ENCODE measurements at places on chromosomes 2 and 18.
A peak's percentile ranks its signal among the peaks of the same experiment; 100 is the strongest.

GRCh38 chr18:70397259-70397925, 108.5 kb downstream of the SOCS6 start:
- ATAC-seq: peak; percentile 47

- no peak for ATAC-seq
Observed at GRCh38 chr18:31776093-31776492, 15.4 kb upstream of the SLC25A52 start.

DNA sequence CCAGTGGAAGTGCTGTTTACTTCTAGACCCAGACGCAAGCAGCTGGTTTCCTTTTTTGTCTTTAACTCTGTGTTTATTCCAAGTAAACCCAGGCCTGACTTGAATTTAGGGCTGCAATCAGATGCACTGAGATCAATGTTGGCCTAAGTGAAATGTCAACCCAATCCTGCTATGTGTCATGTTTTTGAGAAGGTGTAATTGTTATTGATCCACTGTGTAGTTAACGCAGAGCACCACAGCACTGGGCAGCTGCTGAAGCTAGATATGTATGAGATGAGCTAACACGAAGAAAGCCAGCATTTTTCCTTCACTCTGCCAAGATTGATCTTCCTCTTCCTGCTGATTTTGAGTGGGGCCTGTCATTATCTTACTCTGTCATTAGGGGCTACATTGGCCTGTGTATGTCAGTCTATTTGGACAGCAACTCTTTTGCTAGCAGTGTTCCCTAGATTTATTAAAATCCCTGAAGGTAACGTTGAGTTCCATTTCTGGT, 18.9 kb upstream of the DLX1 start:
- no peak for ATAC-seq

GRCh38 chr18:61882296-61883004, 10.4 kb downstream of the RNF152 start:
- peak; percentile 83 for ATAC-seq

DNA sequence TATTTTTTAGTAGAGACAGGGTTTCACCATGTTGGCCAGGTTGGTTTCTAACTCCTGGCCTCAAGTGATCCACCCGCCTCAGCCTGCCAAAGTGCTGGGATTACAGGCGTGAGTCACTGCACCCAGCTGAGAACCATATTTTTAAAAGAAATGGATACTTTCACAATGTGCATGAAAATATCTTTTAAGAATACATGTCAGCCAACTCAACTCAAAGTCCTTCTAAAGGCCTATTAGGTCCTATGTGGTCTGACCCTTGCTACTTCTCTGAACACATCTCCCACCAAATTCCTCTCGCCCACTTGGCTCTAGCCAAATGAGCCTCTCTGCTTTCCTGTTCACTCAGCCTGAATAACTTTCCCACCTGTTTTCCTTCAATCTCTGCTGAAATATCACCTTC, 119.6 kb downstream of the MTX2 start:
- ATAC-seq: no peak

- no peak for ATAC-seq
Observed at GRCh38 chr18:45733535-45733934, 9.6 kb downstream of the SLC14A1 start.

- no peak for ATAC-seq
Observed at GRCh38 chr2:20994130-20994529, 49.7 kb downstream of the APOB start.

DNA sequence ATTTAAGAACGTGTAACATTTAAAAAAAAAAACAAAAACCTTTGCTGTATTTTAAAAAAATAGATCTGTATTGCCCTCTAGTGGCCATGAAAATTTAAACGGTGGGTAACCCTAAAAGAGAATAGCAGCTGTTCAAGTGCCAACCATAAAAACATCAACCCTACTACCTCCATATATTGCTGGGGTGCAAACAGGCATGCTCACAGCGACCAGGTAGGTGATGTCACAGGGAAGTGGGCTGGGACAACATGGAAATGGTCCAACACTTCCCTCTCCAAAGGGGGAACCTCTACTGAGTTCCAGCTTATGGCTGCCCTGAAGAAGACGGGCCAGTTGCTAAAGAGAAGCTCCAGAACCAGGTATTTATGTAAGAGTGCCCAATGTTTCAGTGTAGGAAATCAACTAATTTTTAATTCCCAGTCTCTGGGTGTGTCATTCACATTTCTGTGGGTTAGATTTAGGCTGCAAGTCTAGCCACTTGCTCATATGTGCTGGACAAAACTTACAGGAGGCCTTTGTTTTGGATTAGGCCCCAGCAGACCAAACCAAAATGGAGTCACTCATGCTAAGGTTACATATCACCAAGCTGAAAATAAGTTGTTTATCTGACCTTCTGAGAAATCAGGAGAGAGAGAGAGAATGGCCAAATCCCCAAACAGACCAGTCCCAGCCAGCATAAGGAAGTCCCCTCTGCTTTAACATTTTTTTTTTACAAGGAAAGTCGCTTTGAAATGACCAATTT, 54.5 kb downstream of the SKA1 start:
- ATAC-seq: peak; percentile 40

GRCh38 chr2:224062481-224063297, 23.6 kb upstream of the SERPINE2 start:
- no peak for ATAC-seq

- no peak for ATAC-seq
Observed at GRCh38 chr2:7665880-7666279, 748.7 kb downstream of the RNF144A start.

- no peak for ATAC-seq
Observed at GRCh38 chr2:76413436-76413835, 702.7 kb upstream of the GCFC2 start.

- ATAC-seq: no peak
Observed at GRCh38 chr2:105617631-105618350, 126.9 kb upstream of the NCK2 start.

- ATAC-seq: no peak
Observed at GRCh38 chr2:21930226-21930625, 806.5 kb downstream of the TDRD15 start.

GRCh38 chr18:58438161-58438957, 190.5 kb downstream of the ALPK2 start:
- ATAC-seq: no peak

DNA sequence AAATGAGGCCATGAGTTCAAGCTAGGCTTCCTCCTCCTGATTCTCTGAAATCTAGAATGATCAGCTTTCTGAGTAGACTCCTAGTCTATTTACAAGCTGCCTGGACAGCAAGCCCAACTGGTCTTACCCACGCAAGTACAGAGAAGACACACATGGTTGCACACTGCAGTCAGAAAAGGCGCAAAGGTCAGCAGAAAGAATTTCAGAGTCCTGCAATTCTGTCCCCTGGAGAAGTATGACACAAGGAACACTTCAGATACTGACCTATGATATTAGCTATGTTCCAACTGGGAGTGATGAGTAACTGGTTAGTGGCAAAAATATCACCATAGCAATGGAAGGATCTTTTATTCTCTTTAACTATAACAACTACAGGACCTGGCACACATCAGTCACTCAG, 336.1 kb upstream of the PKDCC start:
- no peak for ATAC-seq

DNA sequence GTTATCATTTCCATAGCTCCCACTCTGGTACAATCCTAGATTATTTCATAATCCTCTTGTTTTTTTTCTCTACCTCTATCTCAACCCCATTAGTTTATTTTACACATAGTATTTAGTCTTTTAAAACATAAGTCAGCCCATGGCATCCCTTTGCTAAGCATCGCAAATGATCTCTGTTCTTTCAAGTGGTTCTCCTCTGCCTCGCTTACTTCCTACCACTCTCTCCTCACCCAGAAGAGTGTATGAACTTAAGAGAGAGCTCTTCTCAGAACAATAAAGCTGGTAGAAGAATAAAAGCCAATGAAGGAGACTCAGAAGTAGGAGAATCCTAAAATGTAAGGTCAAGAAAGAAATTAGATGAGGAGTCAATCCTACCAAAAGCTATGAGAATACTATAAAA, 12.2 kb upstream of the ITPRID2 start:
- no peak for ATAC-seq

DNA sequence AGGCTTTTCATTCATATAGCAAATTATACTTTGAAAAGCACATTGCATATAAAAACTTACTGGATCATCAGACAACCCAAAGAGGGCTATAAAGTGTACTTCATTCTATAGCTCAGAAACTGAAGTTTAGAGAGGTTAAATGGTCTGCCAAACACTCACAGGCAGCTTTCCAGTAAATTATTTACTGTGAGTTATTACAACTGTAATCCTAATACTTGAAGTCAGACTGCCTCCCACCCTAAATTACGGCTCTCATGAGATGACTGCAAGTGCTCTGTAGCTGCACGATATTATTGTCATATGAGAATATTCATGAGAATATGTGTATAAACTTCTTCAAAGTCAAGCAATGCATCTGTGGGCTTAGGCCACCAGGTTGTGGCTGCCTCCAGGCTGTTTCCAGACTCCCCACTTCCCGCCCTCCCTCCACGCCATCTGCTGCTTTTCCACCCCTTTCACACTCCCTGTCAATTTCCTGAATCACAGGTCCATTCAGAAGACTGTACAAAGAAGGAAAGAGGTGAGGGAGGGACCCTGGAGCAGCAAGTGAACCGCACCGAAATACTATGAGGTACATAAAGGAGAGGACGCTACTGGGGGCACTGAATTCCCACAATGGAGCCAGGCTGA, 111.1 kb upstream of the SPOPL start:
- ATAC-seq: no peak

- ATAC-seq: no peak
Observed at GRCh38 chr2:204920776-204921175, 375.5 kb downstream of the PARD3B start.

DNA sequence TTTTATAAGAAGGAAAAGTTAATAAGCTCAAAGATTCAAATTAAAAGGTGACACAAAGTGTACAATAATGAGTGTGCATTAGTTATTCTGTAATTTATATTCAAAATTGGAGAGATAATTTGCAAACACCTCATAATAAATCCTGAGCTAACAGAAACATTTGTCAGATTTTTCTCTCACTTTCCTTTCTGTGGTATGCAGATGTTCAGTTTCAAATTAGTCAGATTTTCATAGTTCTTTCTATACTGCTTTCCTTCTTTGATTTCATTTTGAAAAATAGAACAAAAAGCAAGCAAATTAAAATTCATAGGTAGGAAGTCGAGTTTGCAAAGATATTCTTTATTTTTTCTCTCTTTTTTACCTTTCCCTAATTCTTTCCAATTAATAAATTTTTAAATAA, 1420.1 kb upstream of the NXPH2 start:
- ATAC-seq: no peak

GRCh38 chr2:109474319-109474825, 139.4 kb downstream of the SEPTIN10 start:
- no peak for ATAC-seq

GRCh38 chr18:24868760-24869237, 408.4 kb downstream of the HRH4 start:
- no peak for ATAC-seq

DNA sequence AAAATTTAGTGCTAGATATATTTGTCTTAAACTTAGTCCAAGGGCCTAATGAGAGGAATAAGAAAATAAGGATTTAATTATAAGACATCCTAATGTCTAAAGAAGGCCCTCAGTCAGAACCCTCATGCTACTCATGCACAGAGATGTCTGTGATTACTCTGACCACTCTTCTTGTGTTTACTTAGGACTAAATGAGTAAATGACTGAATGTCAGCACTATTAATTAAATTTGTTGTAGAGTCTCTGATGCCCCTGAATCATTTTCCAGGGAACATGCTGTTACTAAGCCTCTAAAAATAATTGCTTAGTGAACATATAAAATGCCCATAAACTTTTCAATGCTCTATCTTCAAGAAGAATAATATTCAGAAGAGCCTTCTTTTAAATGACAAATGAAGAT, 32.4 kb downstream of the GULP1 start:
- 0 out of 3 replicates have a peak, but pooled peaks have one; percentile 10 for ATAC-seq

GRCh38 chr2:175677880-175678279, 324.2 kb downstream of the LNPK start:
- ATAC-seq: no peak

Measured in SK-N-SH treated with all-trans-retinoic acid at 6 μM for 48 hours (cell line).